ENCODE measurements at places on chromosomes 12 and 14. TPM values are rescaled to one million over a fixed set of nuclear protein-coding genes. Genes with fewer than 3 reads are reported as not detected.

DNA sequence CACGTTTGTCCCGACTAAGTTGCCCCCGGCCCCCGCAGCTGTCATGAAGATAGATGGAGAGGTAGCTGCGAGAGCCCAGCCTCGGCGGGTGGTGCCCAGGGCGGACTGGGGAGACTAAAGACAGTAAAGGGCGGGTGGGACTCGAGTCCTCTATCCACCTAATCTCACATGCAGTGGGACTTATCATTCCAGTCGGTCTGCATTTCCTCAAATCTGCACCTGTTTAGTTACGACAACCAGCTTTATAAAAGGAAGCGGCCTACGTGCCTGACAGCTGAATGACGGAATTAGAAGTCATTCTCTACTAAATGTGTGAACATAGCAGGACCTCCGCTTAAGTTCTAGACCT lies 109.8 kb upstream of the EGLN3 start:
- H3K27ac ChIP-seq, result peak overlapping the region; percentile 65
- H3K4me1 ChIP-seq, result peaks cover 8% of the 10 kb centered on the region
- H3K4me3 ChIP-seq, result peak overlapping the region; percentile 52

DNA sequence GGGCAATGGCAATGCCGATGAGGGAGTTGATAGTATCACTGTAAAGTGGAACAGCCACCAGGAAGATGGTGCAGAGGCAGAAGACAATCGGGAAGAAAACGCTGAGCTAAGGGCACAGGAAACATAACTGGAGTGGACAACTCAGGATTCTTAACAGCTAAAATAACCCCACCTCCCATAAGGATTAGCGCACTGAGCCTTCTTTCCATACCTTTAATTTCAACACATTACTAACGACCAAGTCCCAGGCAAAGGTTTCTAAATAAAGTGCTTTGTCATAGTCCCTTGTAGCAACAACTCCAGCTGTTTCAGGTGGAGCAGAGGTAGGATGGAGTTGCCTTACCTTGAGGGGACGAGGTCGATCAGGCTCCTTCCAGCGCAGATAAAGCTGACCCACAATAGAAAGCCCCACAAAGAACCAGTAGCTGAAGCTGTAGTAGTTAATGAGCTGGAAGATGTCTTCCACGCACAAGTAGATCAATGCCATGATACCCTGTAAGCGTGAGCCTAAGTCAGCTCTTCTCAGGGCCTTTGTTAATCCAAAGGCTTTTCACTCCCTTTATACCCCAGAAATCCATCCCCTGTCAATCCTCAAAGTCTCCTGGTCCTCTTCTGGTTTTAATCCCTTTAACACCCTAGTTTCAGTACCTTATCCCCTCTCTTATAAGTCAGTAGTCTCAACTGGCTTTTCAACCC lies 7.7 kb downstream of the OXA1L start:
- H3K4me1 ChIP-seq, result no peaks in the 10 kb centered on the region
- H3K27me3 ChIP-seq, result no peaks in the 10 kb centered on the region
- H3K27ac ChIP-seq, result no peak overlapping the region
- no peak overlapping the region for H3K4me3 ChIP-seq

GRCh38 chr14:82003426-82003825 lies 469.8 kb upstream of the SEL1L start:
- DNase-seq, result no peak
- no peak overlapping the region for H3K27ac ChIP-seq
- H3K4me3 ChIP-seq, result no peak overlapping the region
- H3K36me3 ChIP-seq, result no peaks in the 10 kb centered on the region
- no peaks in the 10 kb centered on the region for H3K4me1 ChIP-seq

DNA sequence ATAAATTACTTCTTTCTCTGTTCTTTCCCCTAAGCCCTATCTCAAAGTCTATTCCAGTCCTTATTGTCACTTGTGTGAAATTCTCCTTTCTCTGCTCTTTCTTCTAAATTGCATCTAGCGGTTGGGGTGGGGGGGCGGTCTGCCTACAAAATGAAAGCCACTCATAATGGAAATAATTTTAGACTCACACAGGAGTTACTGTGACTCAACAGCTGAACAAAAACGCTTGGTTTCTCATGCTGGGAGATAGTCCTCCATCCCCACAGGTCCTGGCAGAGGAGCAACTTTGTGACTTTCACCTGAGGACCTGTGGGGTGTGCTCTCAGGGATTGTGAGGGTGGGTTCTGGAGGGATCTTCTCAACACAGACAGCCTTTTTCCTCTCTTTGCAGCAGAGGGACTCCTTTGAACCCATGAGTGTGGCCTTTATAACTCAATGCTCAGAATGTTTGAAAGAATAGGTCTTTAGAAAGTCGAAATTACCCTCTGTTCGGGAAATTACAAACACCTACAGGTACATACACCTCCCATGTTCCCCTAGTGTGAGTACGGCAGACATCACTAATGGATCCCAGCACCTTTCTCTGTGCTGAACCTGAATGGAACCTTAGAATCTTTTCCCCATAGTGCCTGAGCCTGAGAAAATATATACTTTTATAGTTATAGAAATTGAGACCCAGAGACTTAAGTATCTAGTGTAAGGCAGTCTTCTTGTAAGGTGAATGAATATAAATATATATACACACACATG lies 109.7 kb downstream of the CHST11 start:
- no peaks in the 10 kb centered on the region for H3K27me3 ChIP-seq
- H3K4me1 ChIP-seq, result no peaks in the 10 kb centered on the region
- H3K4me3 ChIP-seq, result no peak overlapping the region
- no peaks in the 10 kb centered on the region for H3K36me3 ChIP-seq
- H3K27ac ChIP-seq, result no peak overlapping the region
- DNase-seq, result no peak

DNA sequence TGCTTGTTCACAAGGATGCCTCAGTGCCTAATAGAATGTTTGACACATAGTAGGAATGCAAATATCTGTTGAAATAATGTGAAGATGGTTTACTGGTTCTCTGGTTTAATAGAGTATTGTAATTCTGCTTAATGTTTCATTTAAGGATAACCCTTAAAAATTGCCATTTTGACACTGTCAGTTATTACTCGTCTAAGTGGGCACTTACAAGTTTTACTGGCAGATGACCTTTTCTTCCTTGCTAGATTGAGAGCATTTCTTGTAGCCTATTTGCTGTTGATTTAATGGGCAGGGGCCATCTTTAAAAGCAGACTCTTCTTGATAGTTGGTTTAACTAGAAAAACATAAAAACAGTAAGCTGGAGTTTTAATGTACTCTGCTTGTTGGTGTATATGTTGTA lies 1.9 kb downstream of the TMEM263 start:
- H3K4me1 ChIP-seq, result peaks cover 6% of the 10 kb centered on the region
- H3K4me3 ChIP-seq, result peak overlapping the region; percentile 86
- DNase-seq, result no peak
- no peaks in the 10 kb centered on the region for H3K36me3 ChIP-seq
- H3K27me3 ChIP-seq, result no peaks in the 10 kb centered on the region

DNA sequence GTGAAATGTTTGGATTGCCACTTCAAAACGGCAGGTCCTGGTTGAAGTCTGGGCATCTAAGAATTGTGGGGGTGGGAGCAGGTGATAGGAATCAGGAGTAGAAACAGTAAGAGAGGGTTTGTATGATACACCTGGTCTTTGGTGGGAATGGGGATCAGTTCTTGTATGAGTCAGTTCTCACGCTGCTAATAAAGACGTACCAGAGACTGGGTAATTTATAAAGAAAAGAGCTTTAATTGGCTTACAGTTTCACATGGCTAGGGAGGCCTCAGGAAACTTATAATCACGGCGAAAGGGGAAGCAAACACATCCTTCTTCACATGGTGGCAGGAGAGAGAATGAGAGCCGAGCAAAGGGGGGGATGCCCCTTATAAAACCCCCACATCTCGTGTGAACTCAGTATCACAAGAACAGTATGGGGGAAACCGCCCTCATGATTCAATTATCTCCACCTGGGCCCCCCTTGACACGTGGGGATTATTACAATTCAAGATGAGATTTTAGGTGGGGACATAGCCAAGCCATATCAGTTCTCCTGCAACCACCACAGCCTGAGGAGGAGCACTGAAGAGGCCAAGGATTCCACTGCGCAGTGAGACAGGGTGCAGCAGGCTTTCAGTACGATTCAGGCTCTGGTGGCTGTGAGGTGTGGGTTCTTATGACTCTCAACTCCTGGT lies 52.1 kb downstream of the DRAM1 start:
- no peak overlapping the region for H3K27ac ChIP-seq
- no peak for DNase-seq
- no peaks in the 10 kb centered on the region for H3K36me3 ChIP-seq
- no peaks in the 10 kb centered on the region for H3K4me1 ChIP-seq
- H3K4me3 ChIP-seq, result no peak overlapping the region

DNA sequence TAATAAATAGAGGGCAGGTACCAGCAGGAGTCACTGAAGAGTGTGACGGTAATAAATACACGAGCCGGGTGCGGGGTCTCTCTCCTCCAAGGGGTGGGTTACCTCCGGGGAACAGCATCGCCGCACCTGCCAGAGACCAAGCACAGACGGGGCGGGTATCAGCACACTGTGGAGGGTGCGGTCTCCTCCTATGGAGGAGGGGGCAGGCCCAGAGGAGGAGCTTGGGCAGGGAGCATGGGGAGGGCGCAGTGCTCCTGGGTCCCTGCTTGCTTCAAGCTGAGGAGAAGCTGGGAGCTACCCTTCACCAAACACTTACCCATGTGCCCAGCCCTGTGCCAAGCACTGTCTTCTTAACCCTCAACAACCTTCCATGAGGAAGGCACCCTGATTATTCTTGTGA lies 12.8 kb downstream of the PGF start:
- DNase-seq, result no peak
- no peaks in the 10 kb centered on the region for H3K4me1 ChIP-seq
- no peak overlapping the region for H3K4me3 ChIP-seq
- H3K27ac ChIP-seq, result no peak overlapping the region
- H3K27me3 ChIP-seq, result no peaks in the 10 kb centered on the region
- no peaks in the 10 kb centered on the region for H3K36me3 ChIP-seq

Gene SLC24A4
- total RNA-seq, result 0.85 TPM
